ENCODE measurements at places on chromosomes 5 and 9.

DNA sequence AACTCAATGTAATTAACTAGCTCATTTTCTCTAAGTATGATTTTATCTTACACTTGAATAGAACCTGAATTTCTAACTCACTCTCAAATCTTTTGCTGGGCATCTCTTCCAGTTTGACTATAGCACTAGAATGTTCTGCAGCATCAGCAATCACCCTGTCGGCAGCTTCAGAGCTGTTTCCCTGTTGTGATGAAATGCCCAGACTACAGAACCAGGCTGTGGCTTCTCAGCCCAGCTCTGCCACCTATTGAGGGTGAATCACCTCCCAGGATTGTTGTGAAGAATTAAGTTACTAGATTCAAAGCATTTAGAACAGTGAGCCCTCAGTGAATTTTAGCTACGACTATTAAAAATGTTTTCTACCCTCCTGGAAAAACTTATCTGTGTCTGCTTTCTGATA, 90.4 kb upstream of the ANKRD55 start:
- peak; percentile 73 for DNase-seq

- no peak for DNase-seq
These were observed 621 bp downstream of the AK6 start for GRCh38 chr5:69368458-69369339.

GRCh38 chr9:89678396-89679015, 73.7 kb downstream of the GADD45G start:
- DNase-seq = no peak

DNA sequence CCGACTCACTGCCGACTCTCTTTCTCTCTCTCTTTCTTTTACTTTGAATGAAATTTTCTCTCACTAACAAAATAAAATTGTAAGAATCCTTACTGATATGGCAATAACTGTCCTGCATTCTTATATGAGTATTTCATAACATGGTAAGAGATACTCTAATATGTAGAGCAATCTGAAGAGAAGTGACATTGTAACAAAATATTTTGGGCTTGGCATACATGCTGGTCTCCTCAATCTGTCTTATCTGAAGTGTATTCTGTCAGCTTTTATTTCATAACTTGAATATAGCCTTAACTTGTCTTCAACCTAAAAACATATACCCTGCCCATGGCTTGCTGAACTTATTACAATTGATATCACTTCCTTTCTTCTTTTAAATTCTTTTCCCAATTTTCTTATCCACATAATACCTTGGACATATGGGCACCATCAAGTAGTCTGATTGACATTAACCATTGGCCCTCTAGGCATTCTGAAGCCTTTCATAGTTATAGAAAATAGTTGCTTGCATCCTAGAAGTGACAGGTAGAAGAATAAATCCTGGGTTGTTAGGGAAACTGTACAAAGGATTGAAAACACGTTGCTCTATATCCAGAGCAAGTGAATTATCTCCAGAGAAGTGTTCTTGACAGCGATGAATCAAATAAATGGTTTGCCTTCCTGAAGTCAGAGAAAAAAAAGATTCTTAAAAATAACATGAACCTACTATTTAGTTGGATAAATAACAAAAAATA, 537.6 kb upstream of the TYRP1 start:
- DNase-seq = no peak

DNA sequence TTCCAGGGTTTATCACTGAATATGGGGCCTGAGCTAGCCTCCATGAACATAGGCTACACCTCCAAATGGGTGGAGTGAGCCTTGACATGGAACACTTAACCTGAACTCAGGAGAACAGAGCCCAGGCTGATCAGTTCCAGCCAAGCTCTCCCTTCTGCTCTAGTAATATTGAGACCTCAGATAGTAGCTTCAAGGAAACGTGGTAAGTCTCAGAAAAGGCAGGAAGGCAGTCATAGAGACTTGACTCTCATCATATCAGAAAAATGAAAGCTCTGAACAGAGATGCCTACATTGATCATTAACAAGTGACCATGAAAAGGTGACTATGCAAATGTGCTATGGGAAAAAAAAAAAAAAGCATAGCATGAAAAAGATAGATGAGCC, 40.5 kb upstream of the MYO10 start:
- DNase-seq = no peak

DNA sequence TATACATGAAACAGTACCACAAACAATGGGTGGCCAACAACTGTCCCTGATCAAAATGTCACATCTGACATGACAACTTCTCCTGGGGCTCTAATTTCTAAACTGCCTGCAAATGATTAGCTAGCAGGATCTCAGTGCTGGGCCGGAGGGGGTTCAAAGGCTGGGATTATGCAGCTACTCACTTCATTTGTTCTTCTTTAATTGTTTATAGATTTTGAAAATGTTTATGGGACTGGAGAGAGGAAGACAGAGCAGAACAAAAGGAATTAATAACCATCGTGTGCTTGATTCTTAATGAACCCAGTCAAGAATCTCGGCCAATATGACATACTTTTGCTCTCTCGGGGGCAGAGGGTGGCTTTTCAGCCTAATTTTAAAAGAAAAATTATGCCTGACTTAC, 313.6 kb downstream of the NSG2 start:
- DNase-seq = no peak

Measured in fibroblast of upper back skin (primary cell).